Stimulated activated CD4-positive, alpha-beta T cell treated with anti-CD3 and anti-CD28 coated beads, Interleukin-12 subunit alpha, Interleukin-12 subunit beta, amount 100 ng/mL, for 4 hours (primary cell): ENCODE measurements at places on chromosomes 11 and 22.
A peak's percentile ranks its signal among the peaks of the same experiment; 100 is the strongest.

DNA sequence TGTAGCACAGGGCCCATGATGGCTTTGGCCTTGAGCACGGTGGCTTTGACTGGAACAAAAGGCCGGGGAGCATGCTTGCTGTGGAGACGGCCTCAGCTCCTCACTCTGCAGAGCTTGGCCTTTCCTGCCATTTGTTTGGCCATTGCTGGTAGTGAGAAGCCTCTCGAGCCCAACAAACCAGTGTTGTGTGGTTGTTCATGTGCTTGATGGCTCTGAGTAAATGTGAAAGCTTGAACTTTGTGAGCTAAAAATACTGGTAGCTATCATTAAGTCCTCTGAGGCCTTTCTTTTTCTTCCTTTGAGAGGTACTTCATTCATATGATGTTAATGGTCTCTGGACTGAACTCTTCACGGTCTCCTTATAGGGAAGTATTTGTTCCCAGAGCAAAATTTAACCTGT lies 39.6 kb downstream of the NAT10 start:
- no peak for DNase-seq

DNA sequence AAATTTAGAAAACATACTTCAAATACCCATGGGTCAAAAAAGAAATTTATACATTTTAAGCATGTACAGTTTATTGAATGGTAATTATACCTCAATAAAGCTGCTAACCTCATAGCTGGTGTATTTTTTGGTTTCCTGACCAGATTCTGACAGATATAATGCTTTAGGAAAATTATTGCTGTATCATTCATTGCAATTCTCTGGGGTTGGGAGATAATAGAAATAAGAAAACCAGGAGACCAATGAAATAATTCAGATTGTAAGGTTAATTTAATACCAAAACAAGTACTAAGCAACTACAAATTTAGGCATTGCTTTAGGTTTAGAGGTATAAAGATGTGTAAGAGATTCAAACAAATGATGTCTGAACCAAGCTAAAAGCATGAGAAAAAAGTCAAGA lies 120.1 kb downstream of the ENTHD1 start:
- DNase-seq, result no peak

DNA sequence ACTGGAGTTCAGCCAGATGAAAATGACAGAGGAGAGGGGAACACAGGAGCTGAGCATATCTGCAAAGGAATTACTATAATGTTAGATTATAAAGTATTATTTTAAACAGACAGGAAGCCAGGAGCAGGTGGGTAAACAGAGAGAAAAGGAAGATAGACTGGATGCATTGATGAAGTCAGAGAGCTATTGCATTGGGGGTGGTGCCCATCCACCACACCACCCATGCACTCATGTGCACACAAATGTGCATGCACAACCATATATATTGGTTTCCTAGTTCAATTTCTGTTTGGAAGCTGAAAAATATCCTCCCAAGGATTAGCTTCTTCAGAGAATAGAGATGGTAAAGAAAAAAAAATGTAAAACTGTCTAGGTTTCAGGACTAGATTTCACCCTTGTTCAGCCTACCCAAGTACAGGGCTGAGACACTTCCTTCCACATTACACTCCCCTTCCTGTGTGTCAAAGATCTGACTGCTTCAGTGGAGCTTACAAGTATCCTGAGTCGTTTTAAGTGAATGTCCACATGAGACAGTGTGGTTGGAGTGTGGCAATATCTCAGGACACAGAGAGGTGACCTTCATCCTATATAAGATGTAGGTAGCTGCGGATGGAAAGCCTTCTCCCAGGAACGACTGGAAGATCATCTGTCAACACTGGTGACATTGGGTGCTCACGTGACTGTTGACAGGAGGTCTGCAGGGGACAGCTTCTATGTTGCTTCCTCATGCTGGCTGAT lies 12.2 kb upstream of the SMPD1 start:
- no peak for DNase-seq

GRCh38 chr22:44567846-44568493 lies 69.9 kb upstream of the RTL6 start:
- DNase-seq, result peak; percentile 51

DNA sequence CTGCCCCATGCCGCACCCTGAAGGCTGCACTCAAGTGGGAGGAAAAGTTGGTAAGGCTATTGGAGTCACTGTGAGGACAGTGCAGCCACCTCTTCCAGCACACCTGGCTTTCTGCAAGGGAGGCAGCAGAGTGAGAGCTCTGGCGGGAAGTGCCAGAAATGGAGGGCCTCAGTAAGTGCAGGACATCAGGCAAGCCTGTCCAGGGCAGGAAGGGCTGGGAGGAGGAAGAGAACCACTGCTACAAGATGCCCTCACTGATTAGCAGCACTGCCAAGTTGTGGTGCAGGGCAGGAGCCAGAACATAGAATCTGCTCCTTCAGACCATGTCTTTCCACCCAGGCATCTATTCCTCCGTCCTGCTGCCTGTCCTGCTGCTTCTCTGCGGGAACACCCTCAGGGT lies 61.2 kb upstream of the CLTCL1 start:
- no peak for DNase-seq

GRCh38 chr11:47573321-47573720 lies 5.4 kb downstream of the KBTBD4 start:
- no peak for DNase-seq
